Stimulated activated CD8-positive, alpha-beta memory T cell treated with anti-CD3 and anti-CD28 coated beads, Interleukin-7, amount 100 ng/mL, for 1 hour (primary cell): ENCODE measurements at places on chromosomes 7 and 10.

DNA sequence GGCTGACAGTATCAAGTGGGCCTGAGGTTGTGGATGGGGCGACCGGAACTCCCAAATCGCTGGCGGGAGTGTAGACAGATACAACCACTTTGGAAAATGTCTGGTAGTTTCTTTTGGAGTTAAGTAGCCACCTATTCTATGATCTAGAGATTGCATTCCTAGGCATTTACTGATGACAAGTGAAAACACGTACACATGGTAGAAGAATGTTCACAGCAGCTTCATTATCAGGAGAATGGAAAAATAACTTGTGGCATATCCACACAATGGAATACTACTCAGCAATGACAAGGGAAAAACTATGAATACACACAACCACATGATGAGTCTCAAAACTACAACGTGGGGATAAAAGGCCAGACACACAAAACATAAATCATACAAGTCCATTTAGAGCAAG is 146.0 kb downstream of the MYOF start:
- DNase-seq = no peak

GRCh38 chr10:13993169-13993568 is 337.6 kb downstream of the FRMD4A start:
- DNase-seq = no peak

DNA sequence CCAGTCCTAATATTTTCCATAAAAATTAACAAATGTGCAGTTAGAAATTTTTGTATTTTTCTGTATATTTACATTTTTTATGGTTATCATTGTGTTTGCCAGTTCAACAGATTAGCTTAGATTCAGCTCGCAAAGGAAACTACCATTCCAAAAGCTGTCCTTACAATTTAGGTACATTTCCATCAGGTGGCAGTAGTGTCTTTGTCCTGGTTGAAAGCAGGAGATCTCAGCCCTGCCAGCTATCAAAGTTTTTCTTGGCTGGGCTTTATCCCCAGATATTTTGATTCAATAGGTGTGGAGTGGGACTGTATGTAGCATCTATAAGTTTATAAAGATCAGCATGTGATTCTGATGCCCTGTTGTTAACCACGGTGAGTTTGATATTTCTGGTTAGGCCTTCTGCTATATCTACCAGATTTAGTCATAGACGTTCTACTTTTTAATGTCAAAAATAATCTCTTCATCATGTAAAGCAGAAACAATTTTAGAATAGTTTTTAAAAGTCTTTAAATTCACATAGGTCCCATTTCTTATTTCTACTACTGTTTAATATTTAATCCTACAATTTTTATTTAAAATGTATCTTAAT is 15.5 kb upstream of the ICA1 start:
- no peak for DNase-seq

- no peak for DNase-seq
These were observed 19.7 kb upstream of the LFNG start for GRCh38 chr7:2499719-2500430.

DNA sequence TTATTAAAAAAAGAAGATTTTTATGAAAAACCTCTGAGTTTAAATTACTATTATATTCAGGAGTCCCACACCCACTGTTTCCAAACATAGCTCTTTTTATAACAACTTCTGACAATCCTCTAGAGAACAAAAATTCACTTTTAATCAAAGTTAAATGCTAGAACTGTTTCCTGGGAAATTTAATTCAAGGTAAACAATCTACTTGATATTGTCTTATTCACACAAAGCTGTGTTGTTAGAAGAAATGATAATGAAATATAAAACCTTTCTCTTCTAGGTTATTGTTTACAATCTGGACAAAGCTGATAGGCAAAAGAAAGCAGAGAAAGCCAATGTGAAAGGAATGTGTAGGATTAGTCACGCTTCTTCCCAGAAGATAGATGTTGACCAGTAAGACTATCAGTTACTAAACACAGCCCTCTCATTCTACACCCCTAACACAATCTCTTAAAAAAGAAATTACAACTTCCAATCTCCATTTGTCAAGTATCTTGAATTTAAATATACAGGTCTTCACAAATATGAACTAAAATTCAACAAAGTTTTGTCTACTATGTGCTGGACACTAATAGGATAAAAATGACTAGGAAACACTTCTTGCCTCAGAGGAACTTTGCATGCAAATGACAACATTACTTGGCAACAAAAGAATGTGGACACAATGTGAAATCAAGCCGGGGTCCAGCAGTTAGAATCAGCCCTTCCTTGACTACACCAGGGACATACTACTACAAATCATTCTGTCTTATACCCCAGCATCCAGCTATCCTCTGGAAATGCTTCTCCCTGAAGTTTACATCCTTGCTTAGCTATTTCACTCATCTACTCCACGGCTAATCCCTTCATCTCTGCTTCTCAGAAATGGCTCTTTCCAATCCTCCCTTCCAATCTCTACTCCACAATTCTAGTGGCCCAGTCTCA is 123.7 kb downstream of the IMMP2L start:
- no peak for DNase-seq

- DNase-seq = no peak
These were observed 241.5 kb downstream of the WDR37 start for GRCh38 chr10:1297566-1298301.

DNA sequence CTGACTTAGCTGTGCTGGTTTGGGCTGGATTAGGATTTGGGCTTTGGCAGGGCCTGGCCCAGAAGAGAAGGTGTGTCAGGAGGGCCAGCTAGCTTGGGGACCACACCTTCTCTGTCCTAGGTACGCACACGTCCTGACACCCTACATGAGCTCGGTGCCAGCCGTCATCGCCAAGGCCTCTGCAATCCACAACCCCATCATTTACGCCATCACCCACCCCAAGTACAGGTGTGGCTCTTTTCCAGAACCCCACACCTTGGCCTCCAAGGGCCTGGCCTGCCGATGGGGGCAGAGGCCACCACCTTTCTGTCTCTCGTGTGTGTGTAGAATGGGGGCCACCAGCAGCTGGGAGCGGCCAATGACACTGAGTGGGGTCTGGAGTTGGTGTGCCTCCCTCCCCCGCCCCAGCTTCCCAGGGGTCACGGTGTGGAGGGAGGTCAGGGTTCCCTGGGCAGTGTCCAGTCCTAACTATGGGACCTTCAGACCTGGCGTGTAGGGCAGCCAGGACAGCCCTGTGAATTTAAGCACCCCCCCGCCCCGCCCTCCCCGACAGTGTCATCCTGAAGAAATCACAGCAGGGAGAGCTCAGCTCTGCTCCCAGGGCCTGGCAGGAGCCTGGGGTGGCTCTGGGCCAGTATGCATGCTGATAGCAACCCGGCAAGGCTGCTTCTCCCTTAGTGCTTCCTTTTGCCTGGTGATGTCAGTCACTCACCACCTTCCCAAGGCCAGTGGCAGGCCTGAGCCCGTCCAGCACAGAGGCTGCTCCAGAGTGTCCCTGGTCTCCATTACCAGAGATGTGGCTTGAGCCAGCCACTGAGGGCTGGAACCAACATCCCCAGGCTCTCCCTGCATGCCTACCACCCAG is 6.9 kb upstream of the LDB3 start:
- no peak for DNase-seq

GRCh38 chr10:113665806-113666354 is 2.0 kb upstream of the NRAP start:
- no peak for DNase-seq

- DNase-seq = no peak
These were observed 43.5 kb downstream of the KMT2C start for GRCh38 chr7:152392254-152392653.

DNA sequence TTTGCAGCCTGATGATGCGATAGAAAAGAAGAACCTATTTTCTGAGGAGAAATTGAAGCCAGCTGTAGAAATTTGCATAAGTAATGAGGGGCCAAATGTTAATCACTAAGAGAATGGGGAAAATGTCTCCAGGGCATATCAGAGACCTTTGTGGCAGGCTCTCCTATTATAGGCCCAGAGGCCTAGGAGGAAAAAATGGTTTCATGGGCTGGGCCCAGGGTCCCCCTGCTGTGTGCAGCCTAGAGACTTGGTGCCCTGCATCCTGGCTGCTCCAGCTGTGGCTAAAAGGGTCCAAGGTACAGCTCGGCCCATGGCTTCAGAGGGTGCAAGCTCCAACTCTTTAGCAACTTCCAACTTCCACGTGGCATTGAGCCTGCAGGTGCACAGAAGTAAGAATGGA is 123.4 kb downstream of the STK31 start:
- DNase-seq = no peak

GRCh38 chr7:28016297-28016696 is 164.3 kb downstream of the JAZF1 start:
- no peak for DNase-seq

DNA sequence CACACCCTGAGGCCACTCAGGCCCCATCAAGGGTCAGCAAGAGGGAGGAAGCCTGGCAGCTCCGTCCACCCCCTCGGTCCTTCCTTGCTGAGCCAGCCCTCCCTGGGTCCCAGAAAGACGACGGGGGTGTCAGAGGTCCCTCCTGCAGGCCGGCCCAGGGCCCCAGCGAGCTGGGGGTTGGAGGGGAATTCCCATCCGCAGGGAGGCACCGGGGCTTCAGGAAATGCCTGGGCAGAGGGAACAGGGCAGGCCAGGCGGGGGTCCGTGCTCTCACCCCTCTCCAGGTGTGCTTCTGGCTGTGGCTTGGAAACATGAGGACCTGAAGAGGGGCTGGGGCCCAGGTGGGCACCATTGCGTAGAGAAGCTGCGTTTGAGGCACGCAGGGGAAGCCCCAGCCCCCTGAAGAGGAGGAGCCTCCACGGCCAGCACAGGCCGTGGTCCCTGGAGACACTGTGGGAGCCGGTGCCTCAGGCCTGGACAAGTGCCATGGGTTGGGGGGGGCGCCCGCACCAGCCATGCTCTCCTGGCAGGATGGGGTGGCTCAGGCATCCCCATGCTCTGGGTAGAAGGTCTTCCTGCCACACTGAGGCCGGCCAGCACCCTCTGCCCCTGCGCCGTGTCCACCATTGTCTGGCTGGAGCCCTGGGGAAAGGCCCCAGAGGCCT is 66.7 kb downstream of the PDGFA start:
- DNase-seq = no peak

DNA sequence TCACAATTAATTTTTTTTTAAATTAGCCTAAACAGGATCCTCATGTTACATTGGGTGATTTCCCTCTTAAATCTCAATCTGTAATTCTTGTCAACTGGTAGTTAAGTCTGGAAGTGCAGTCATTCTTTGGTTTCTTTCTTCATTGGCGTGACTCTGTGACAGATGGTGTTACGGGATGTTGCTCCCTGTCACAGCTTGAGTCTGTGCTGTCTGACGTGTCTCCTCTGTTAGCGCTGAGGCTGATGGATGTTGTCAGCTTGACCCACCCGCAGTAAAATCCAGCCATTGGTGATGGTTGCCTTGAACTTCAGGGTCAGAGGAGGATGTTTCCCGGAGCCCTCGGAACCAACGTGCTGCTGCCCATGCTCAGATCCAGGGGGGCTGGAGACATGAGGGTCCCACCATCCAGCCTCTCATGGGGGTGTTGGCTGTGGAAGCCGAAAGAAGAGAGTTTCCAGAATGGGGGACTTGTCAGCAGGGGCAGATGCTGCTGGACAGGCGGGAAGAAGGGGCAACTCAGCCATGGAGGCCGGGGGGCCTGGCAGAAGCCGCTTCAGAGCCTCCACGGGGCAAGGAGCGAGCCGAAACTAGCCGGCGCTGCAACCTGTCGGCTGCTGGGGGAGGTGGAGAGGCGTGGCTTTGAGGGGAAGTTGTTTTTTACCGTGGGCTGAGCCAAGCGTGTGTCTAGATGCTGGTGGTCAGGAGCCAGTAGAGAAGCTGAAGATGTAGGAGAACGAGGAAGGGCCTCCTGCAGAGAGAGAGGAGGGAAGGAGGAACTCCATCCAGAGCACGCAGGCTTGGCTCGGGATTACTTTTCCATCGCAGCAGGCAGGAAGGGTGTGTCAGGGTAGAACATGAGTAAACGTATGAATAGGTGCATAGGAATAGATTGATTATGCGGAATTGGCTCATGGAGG is 3.5 kb downstream of the SUN1 start:
- no peak for DNase-seq

DNA sequence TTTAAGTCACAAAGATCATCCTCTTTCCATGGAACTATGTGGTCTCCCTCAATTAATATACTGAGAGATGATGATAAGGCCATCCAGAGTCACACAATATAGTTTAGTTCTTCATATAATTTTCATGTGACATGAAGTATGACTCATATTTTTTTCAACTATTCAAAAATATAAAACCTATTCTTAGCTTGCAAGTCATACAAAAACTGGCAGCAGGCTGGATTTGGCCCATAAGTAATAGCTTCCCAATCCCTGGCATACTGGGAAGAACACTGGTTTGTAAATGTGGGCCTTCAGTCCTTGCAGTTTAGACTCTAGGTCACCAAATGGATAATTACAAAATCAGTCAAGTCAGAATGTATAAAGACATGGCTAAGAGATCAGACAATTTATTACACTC is 356.6 kb downstream of the PPP1R3A start:
- no peak for DNase-seq
